ENCODE measurements at places on chromosomes 6 and 20.

- no peak for DNase-seq
Measured at GRCh38 chr6:129342796-129343195, 367.2 kb downstream of the ARHGAP18 start.

GRCh38 chr6:12078014-12078413 lies 65.9 kb downstream of the HIVEP1 start:
- no peak for DNase-seq

DNA sequence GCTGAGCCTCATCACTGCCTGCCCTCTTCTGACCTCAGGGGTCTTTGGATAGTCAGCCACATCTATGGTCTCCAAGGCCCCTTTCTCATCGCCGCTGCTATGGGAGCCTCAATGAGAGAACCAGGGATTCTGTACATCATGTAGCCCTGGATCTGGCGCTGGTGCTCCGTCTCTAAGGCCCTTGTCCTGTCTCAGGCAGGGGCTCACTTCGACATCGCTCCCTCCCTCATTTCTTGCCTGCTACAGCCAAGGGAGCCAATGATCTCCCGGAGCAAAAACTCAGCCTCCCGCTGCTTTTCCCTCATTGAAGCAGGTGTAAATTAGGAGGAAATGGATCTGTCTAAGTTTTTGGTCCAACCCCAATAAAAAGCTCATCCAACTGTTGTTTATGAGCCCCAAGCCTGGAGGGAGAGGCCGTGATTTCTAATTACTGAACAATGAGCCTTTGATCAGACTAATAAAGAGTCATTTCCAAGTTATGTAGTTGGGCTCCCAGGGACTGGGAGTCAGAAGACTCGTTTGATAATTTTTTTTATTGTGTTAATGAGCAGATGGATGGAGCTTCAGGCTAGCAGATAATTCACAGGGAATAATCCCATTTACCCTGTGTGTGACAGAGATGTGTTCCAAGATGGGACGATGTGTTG lies 30.9 kb downstream of the LBP start:
- no peak for DNase-seq

GRCh38 chr6:106473812-106474211 lies 113.3 kb downstream of the CRYBG1 start:
- DNase-seq = no peak

DNA sequence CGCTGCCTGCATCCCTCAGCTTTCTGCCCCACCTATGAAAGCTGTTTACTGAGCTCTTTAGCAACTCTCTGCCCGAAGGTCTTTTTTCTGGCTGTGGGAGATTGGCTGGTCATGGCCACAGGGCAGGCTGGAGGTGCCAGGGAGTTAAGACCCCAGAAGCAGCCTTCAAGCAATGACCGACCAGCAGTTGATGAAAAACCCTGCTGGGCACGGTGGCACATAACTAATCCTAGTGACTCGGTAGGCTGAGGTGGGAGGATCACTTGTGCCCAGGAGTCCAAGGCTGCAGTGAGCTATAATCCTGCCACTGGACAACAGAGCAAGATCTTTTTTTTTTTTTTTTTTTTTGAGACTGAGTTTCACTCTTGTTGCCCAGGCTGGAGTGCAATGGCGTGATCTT lies 20.4 kb upstream of the ITPR3 start:
- DNase-seq = no peak

DNA sequence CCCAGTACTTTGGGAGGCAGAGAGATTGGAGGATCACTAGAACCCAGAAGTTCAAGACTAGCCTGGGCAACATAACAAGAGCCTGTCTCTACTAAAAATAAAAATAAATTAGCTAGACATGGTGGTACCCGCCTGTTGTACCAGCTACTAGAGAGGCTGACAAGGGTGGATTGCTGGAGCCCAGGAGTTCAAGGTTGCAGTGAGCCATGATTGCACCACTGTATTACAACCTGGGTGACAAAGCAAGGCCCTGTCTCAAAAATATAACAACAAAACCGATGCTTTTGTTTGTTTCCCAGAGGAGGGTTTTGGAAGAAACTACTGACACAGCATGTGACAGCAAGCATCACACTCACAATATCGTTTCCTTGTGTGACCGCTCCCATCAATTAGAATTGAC lies 119.6 kb downstream of the TSHZ2 start:
- DNase-seq = no peak

- no peak for DNase-seq
Measured at GRCh38 chr6:37709250-37709931, 11.7 kb upstream of the MDGA1 start.

- no peak for DNase-seq
Measured at GRCh38 chr20:44004306-44004915, 89.8 kb downstream of the TOX2 start.

DNA sequence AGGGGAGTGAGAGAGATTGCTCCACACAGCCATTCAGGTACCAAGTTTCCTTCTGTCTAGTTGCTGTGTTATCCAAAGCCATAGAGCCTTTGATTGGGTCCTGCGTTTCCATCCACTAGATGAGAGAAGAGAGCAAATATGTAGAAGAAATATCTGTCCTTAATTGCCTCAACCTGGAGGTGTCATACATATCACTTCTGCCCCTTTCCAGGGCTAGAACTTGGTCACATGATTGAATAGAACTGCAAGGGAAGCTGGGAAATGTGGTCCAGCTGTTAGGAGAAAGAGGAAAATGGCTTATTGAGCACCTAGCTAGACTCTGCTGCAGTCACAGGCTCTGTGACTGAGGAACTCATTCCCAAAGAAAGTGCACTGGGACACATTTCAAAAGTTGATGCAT lies 115.6 kb upstream of the JAG1 start:
- no peak for DNase-seq

GRCh38 chr6:56688521-56688920 lies 45.8 kb upstream of the DST start:
- DNase-seq = no peak

- DNase-seq = no peak
Measured at GRCh38 chr6:158028421-158028820, 46.8 kb downstream of the SYNJ2 start.

GRCh38 chr6:116945809-116946208 lies 68.8 kb downstream of the RFX6 start:
- no peak for DNase-seq

DNA sequence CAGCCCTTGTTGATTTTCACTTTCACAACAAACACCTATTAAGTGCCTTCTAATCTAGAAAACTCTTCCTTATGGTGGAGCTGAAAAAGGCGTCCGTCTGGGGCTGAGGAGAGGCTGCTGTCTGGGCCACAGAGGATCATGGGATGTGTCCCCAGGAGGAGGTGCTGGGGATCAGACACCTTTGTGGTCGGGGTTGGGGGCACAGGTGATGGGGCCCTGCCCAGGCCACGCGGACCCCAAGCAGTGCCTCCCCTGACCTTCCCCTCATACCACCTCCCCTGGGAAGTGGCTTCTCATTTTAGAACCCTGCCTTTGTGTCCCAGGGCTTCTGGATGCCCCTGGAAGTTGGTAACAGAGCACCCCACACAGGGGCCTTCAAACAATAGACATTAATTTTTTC lies 41.1 kb downstream of the SUN5 start:
- DNase-seq = no peak

DNA sequence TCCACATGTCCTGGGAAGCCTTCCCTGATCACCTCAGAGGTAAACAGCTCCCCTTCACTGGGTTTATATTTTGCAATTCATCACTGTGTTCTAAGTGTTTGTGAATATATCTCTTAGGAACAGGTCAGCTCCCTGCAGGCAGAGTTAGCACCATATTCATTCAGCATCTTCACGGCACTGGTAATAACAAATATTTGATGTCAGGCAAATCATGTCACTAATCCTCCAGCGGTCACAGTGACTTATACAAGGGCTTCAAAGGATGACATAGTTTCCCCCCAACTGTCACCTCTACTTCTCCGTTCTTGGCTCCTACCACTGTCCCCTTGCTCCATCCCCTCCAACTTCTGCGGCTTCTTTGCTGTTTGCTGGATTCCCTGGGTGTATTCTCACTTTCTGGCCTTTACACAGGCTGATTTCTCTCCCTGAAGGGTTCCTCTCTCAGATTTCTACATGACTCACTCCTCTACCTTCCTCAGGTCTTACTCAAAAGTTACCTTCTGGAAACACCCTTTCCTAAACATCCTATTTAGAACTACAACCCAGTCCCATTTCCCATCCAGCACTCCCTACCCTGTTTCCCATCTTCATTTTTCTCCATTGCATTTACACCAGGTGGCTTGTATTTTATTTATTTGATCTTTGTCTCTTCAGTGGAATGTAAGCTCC lies 66.6 kb downstream of the NHLRC1 start:
- no peak for DNase-seq

DNA sequence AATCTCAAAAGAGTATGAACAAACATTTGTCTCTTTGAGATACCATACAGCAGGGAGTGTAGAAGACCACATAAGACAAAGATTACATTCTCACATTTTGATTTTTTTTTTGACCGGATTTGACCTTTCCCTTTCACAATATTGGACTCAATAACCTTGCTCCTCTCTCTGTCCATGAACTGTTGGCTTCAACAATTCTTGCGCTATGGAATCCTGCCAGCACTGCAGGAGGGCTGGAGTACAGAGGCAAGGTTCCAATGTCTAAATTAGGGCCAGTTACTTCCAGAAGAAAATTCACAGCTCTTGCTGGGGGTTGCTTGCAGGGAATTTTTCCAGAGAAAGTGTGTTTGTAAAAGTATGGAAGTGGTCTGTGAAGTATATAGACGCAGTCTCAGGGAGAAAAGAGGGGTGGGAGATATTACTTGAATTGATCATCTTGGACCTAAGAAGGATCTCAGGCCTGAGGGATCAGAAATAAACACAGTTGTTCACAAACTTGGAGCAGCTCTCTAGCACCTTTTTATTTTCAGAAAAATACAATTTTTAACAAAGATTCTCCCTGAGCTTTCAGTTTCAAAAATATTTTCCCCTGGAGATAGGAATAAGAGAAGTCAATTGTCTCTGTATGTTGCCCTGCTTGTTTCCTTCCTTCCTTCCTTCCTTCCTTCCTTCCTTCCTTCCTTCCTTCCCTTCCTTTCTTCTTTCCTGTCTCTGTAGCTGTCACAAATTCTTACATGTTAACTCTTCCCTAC lies 765.9 kb downstream of the BCKDHB start:
- DNase-seq = no peak

DNA sequence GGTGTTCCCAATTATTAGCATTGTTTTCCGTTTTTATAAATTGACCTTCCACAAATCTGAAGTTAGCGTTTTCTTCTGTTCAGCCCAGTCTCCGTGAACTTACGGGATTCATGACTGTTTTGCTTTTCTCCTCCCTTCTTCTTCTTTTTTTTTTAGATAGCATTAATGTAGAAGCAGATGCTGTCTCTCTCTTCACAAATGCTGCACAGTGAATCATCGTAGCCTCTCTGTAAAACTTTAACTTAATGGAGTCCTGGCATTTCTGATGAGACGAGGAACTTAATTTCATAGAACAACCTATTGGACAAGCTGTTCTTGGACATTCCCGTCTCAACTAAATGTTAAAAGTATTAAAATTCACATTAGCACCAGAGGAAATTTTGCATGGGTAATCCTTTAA lies 138.0 kb upstream of the EEF1E1 start:
- DNase-seq = no peak

- no peak for DNase-seq
Measured at GRCh38 chr6:144485531-144485930, 200.4 kb downstream of the UTRN start.

DNA sequence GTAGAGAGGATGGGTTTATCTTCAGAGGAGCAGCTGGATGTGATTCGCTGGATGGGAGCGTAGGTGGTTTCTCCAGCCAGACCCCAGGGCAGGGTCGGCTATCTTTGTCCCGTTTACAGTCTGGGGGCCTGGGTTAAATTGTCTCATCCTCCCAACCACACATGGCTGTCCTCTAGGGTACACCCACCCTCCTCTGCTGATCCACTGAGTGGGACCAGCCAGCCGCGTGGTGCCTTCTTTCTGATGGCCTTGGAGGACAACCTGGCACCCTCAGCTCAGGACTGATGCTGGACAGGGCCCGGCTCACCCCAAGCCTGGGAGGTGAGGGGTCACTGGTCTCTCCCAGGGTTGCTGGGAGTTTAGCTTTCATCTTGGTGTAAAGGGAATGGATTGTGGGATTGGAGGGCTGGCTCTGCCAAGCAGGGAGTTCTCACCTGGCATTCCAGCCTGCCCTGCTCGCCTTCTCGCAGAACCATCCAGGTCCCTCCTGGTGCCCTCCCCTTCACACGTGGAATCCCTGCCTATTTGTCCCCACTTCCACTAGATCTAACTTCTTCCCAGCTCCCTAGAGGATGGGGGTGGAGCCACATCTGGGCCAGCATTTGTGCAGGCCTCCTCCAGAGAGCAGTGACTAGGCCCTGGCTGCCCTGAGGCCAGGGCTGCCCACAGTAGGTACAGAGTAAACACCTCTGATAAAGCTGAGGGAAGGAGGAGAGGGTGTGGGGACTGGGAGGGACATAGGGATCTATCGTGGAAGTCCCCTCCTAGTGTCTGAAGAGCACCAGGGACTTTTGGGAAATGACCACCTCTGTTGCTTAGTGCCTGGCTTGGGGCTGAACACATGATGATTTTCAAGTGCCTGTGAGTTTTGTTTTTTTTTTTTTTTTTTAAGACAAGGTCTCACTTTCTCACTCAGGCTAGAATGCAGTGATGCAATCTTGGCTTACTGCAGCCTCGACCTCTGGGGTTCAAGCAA lies 1.6 kb downstream of the ITPR3 start:
- DNase-seq = no peak

- no peak for DNase-seq
Measured at GRCh38 chr6:657743-658142, 843 bp upstream of the HUS1B start.

DNA sequence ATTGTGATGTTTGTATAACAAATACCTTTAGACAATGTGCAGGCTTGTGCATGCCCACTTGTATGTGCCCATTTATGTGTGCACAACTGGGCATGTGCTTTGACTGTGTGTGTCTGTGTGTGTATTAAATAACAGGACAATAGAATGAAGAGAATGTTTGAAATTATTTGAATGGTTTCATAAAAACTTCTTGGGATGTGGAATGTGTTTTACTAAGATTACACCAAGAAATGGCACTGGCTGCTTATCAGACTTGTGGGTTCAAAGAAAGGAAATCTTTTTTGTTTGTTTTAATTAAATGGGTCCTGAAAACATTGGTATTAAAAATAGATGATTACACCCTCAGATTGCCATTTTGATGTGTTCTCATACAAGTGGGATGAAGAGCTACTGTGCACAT lies 191.6 kb upstream of the CCN2 start:
- no peak for DNase-seq

- DNase-seq = no peak
Measured at GRCh38 chr6:15387118-15387517, 141.2 kb downstream of the JARID2 start.

DNA sequence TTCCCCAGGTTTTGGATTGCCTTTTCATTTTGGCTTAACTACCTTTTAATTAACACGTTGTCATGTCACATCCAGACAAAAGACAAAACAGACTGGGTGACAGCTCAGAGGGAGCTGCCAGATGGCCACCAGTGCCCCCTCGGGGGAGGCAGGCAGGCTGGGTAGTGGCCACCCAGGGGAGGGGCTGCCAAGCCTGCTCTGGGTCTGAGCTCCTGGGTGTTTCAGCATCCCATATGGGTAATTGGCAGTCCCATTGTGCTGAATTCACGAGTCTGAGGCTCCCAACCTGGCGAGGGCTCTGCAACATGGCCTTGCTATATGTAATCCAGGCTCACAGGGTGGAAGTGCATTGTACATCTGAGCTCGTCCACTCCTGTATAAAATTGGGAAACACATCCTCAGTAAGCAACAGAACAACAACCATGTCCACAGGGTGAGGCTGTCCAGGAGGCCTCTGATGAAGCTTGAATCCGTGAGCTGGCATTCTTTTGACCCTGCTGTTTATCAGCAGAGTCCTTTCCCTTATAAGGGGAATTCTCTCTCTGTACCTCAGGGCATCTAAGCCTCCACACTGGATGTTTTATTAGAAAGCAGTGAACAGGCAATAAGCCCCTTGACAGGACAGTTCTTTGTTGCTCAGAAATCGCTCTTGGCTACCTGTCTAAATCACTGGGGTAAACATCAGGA lies 111.7 kb upstream of the SLC22A23 start:
- DNase-seq = no peak

Data from nephron progenitor cell (in vitro differentiated cells).